ENCODE measurements at places on chromosomes 13 and 19.

GRCh38 chr19:29887442-29887855 lies 54.6 kb upstream of the URI1 start:
- DNase-seq = no peak

GRCh38 chr13:85719749-85720148 lies 79.5 kb downstream of the SLITRK6 start:
- DNase-seq = no peak

DNA sequence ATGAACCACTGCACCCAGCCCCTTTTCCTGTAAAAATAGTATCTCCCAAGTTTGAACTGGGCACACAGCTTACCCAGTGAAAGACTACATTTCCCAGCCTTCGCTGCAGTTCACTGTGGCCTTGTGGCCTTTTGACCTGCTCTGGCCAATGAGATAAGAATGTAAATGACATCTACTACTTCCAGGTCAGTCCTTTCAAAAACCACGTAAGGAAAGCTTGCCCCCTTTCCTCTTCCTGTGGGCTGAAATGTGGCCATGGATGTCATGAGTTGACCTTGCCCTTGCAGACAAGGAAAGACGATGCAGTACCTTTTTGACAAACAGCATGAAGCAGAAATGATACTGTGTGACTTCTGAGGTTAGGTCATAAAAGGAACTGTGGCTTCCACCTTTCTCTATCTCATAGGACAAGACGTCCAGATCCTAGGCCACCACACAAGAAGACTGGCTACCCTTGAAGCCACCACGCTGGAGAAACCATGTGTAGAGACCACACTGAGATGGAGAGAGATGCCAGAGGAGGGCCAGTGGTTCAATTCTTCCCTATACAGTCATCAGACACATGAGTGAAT lies 19.9 kb downstream of the ACER1 start:
- no peak for DNase-seq

GRCh38 chr19:2096034-2096479 lies at the start of gene MOB3A:
MOB3A (minus strand) TSS chr19:2096326; CDS start chr19:2078560, 17,766 bp downstream.
- DNase-seq = no peak

DNA sequence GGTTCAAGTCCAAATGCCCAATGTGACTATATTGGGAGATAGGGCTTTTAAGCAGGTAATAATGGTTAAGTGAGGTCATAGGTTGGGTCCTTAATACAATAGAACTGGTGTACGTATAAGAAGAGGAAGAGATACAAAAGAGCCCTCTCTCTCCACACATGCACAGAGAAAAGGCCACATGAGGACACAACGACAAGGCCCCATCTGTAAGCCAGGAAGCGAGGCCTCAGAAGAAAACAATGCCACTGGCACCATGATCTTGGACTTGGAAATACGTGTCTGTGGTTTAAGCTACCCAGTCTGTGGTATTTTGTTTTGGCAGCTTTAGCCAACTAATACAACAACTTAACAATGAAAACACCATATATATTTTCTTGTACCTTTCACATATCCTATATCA lies 23.4 kb upstream of the RFC3 start:
- no peak for DNase-seq

- DNase-seq = no peak
These were observed 400.5 kb upstream of the PCDH9 start for GRCh38 chr13:67630640-67631039.

- DNase-seq = no peak
These were observed 192.3 kb downstream of the MZT1 start for GRCh38 chr13:72534951-72535640.

DNA sequence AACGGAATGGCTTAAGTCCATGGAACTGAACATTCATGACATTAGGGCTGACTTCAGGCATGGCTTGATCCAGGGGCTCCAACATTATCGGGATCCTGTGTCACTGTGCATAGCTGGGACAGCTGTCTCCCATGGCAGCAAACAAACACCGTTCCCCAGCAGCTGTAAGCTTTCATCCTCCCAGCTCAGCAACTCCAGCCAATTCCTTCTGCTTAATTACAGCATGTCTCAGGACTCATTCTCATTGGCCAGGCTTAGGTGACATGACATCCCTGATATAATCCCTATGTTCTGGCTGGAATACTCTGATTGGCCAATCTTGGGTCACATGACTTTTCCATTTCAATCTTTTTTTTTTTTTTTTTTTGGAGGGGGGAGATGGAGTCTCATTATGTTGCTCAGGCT lies 10.9 kb upstream of the TLE5 start:
- no peak for DNase-seq

DNA sequence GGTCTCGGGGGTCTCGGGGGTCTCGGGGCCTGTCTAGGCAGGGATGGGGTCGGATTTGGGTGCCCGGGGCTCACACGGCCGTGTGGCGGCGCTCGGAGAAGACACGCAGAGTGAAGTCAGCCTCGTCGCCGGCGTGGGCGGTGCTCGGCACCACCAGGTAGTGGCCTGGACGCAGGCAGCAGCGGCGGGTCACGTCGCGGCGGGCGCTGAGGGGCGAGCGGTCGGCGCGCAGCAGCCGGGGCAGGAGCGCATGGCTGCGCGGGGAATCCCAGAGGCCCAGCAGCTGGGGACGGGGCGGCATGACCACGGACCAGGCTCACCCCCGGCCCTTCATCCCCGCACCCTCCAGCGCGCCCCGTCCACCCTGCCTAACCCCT lies 8.2 kb downstream of the CAPN12 start:
- DNase-seq = no peak

GRCh38 chr13:75161804-75162203 lies 320.2 kb downstream of the TBC1D4 start:
- DNase-seq = no peak

GRCh38 chr13:27004326-27004725 lies 167.3 kb downstream of the USP12 start:
- DNase-seq = no peak

DNA sequence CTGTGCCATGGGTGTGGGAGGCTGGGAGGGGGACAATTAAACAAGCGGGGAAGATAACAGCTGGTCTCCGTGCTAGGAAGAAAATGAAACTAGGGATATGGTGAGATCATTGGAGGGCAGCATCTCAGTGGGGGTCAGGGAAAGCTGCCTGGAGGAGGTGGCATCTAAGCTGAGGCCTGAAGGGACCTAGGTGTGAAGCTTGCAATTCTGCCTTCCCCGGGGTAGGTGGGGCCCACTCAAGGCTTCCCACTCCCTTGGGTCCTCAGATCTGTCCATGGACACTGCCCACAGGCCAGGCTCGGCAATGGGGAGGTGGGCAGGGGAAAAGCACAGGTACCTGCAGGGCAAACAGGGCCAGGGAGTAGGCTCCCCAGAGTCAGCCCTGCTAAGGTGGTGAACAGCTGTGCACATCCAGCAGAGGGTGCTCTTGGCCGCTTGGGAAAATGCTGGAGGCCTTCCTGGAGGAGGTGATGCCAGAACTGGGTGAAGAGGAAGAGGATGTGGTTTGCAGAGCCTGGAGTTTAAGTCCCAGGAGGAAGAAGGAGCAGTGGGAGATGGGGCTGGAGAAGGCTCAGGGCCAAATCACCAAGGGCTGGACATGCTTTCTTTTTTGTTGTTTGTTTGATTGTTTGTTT lies 25.7 kb upstream of the CCNE1 start:
- no peak for DNase-seq

DNA sequence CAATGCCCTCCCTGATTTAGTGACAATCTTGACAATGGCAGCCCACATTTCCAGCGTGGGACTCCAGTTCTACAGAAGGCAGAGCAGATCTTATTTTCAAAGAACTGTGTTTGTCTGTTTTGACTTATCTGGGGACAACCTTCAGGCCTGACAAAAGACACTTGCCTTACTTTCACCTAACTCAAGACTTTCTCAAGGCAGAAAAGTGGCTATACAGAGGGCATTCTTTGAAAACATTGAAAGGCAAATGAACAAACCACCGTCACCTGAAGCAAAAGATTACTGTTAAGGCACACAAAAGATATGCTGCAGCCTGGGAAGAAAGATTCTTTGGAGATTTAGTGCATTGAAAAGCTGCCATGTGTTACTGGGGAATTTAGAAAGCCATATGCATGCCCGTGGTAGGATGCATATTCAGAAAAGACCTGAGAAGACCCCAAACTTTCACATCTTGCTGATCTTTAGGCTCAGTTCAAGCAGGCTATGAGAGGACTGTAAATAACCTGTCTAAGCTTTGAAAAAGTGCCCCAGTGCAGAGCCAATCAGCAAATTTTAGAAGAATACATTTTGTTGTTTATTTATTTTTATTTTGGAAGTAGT lies 82.8 kb downstream of the TSC22D1 start:
- DNase-seq = no peak

GRCh38 chr19:50669302-50670101 lies 20.3 kb downstream of the C19orf81 start:
- DNase-seq = no peak

GRCh38 chr13:105048677-105049076 lies 1486.8 kb downstream of the EFNB2 start:
- DNase-seq = no peak

DNA sequence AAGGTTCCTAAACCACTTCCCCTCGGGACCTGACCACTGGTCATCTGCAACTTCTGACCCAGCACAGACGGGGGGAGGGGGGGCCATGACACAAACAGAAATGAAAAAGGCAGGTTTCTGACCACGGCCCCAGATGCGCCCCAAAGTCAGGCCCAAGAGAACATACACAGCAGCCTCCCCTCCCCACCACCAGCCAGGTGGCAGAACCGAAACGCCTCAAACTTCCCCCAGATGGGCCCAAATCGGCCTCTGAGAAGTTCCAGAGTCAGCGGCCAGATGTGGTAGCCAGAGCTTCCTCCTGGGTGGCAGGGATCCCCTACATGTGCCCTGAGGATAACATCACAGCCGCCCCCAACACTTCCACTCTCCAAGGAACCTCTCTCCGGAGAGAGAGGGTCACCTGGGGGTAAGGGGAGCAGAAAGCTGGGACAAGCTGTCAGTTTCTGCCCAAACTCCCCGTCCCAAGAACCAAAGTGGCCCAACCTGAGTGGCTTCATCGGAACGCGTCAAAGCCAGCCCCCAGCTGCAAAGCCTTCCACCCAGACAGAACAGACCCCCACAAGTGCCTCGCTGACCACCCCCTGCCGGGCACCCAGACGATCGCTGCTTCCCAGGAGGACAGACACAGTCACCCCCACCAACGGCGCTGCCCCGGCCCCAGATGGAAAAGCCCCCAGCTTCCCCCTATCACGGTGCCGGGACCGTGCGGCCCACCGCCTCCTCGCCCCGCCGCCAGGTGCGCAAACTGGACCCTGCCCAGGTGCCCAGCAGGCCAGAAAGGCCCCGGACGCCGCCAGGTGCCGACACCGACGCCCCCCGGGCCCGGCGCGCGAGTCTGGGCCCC lies 800 bp downstream of the ELL start:
- no peak for DNase-seq

GRCh38 chr19:2410023-2410422 lies 17.4 kb downstream of the TIMM13 start:
- no peak for DNase-seq

- DNase-seq = no peak
These were observed 3.5 kb upstream of the SLC1A5 start for GRCh38 chr19:46791944-46792343.

- no peak for DNase-seq
These were observed 34.6 kb upstream of the FARP1 start for GRCh38 chr13:98108341-98108740.

DNA sequence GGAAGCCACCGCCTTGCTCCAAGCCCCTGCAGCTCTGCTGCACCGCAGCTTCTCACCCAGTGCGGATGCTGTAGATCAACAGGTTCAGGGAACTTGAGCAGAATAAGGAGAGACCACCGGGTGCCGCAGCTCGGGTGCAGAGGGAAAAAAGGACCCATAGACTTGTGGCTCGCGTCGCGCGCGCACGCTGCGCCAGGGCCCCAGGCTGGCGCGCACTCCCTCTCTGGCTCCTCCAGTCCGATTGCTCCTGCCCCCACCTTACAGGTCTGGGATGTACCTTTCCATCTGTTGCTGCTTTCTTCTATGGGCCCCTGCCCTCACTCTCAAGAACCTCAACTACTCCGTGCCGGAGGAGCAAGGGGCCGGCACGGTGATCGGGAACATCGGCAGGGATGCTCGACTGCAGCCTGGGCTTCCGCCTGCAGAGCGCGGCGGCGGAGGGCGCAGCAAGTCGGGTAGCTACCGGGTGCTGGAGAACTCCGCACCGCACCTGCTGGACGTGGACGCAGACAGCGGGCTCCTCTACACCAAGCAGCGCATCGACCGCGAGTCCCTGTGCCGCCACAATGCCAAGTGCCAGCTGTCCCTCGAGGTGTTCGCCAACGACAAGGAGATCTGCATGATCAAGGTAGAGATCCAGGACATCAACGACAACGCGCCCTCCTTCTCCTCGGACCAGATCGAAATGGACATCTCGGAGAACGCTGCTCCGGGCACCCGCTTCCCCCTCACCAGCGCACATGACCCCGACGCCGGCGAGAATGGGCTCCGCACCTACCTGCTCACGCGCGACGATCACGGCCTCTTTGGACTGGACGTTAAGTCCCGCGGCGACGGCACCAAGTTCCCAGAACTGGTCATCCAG lies 964 bp downstream of the PCDH17 start:
- DNase-seq = no peak

DNA sequence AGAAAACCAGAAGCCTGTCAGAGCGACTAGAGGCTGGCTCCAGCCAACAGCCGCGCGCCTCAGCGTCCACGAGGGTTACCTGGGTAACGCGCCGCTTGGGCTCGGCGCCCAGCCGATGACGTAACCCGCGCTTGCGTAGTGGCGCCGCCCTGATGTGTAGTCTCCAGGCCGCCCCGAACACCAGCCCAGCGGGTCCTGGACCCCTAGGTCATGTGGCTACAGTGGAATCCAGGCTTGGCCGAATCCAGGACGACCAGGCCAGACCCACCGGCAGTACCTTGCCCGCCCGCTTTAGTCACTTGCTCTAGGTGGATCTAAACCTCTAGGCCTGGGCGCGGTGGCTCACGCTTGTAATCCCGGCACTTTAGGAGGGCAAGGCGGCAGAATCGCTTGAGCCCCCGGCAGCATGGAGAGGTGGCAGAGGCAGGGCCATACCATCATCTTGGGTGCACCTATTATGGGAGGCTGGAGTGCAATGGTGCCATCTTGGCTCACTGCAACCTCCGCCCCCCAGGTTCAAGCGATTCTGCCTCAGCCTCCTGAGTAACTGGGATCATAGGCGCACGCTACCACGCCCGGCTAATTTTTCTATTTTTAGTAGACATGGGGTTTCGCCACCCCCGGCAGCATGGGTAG lies 7.2 kb upstream of the ZNF606 start:
- DNase-seq = no peak

- DNase-seq = no peak
These were observed 7.2 kb downstream of the ABHD13 start for GRCh38 chr13:108225440-108225839.

GRCh38 chr19:51250786-51251467 lies at the start of gene SIGLECL1:
SIGLECL1 (plus strand) TSS chr19:51251080; CDS start chr19:51264073, 12,993 bp downstream.
- no peak for DNase-seq

Data from cortex of kidney (tissue), 1 donor.